Frontal cortex (tissue), 4 donors: ENCODE measurements at places on chromosomes 6 and 20.

DNA sequence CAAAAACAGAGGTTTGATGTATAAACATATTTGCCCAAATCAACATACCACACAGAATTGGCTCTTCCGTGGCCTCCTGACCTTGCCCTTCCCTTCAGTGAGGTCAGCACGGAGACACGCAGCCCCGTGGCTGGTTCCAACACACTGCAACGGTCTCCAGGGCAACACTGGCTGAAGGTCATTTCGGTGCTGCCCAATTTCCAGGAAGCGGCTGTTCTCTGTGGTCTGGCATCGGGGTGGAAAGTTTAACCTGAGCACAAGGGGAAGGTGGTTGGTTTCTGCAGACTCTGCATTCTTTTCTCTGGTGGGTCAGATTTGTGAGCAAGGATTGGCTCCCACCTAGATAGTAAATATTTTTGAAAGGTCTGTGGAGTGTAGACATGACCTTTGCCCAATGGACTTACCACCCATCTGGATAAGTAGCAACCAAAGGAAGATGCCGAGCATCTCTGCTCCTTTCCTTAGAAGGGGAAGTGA is 177.6 kb upstream of the PHACTR1 start:
- DNase-seq = no peak

- DNase-seq = no peak
Measured at GRCh38 chr20:44734938-44735337, 10.7 kb upstream of the KCNK15 start.

DNA sequence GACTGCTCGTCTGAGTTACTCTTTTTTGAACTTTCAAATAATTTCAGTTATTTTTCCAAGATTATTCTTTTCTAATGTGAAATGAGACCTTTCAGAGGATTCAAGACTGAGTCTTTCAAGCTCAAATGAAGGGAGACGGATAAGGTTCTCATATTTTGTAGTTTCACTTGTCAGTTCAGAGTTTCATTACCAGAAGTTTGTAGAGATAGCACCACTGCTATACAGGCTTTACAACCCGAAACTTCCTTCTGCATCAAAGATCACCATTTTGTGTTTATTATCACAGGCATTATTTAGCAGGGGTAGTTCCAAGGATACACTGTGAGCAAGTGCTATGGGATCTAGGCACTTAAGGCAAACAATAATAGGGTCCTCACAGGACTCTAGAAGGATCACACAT is 74.7 kb upstream of the EPHA7 start:
- DNase-seq = no peak

GRCh38 chr6:33248643-33248931 is 23.1 kb downstream of the VPS52 start:
- no peak for DNase-seq

DNA sequence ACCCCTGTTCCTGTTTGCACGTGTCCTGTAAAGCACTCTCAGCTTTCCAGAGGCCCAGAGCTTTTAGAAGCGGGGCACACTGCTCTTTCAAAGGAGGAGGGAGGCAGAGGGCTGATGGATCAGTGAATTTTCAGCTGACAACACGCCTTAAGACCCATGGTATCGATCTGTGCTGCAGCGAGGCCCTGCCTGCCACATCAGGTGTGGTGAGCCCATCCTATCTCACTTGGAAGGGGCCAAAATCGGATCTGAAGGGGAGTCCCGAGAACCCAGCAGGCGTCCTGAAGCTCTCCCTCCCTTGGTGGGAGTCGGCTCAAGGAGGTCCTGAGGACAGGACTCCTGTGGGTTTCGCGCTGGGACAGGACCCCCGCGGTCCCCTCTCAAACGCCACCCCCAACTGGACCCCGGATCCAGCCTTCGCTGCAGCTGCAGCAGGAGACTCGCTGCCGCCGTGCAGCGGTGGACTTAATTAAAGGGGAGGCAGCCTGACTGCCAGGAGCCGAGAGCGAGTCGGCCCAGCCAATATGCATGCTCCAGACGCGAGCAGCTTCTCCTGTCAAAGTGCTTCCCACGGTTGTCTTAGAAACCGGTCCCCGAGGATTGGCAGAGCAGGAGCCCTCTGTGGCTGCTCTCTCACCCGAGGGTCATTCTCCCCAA is 580.0 kb upstream of the ZNF337 start:
- DNase-seq = no peak

GRCh38 chr6:162019349-162019748 is 708.2 kb downstream of the PRKN start:
- DNase-seq = no peak

GRCh38 chr6:162416307-162416706 is 311.3 kb downstream of the PRKN start:
- no peak for DNase-seq

GRCh38 chr6:116090251-116090650 is 10.4 kb upstream of the NT5DC1 start:
- no peak for DNase-seq

- peak; percentile 4 for DNase-seq
Measured at GRCh38 chr6:123380257-123380656, 256.5 kb downstream of the TRDN start.

DNA sequence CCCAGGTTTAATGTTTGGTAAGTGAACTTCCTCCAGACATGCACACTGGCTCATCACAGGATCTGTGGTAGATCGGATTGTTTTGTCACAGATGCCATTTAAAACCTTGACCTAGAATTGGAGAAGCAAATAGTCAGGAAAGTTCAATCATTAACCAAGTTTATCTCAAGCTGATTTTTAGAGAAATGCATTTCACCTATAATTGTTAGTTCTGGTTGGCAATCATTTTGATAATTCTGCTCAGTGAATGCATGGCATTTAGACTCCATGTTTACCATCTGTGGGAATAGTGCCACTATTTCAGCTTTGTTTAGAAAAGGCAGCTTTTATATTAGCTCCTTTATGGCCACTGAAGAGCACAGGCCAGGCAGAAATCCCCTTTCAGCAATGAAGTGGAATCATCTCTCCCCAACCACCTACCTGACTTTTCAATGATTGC is 73.9 kb upstream of the IPCEF1 start:
- DNase-seq = no peak

DNA sequence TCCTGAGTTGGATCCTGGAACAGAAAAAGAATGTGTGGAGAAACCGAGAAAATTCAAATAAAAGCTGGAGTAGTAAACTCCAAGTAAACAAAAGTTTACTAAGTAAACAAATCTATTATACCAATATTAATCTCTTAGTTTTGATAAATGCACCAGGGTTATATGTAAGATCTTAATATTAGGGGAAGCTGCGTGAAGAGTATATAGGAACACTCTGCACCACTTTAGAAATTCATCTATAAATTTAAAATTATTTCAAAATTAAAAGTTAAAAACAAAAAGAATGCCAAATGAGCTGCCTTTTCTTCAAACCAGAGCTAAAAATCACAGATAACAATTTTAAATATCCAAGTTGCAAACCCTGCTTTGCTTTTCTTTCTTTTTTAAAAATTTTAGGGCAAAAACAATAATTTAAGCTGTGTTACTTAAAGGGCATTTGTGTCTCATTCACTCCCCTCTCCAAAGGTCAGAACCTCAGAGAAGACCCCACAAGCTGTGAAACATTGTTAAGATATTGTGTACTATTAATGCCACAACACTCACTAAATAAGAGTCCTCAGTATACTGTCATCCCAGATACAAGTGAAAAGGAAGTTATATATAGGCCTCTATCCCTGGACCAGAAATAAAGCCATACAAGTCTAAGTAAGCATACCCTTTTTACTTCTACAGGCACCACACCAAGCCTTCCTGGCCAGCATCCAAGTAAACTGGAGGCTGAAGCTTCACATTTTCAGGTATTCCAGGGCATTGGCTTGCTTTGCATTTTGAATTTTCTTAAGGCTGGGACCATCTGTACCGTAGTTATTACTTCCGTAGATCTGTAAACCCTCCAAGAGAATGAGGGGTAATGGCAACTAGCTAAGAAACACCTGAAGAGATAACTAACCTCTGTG is 7.0 kb downstream of the DNAAF9 start:
- no peak for DNase-seq

DNA sequence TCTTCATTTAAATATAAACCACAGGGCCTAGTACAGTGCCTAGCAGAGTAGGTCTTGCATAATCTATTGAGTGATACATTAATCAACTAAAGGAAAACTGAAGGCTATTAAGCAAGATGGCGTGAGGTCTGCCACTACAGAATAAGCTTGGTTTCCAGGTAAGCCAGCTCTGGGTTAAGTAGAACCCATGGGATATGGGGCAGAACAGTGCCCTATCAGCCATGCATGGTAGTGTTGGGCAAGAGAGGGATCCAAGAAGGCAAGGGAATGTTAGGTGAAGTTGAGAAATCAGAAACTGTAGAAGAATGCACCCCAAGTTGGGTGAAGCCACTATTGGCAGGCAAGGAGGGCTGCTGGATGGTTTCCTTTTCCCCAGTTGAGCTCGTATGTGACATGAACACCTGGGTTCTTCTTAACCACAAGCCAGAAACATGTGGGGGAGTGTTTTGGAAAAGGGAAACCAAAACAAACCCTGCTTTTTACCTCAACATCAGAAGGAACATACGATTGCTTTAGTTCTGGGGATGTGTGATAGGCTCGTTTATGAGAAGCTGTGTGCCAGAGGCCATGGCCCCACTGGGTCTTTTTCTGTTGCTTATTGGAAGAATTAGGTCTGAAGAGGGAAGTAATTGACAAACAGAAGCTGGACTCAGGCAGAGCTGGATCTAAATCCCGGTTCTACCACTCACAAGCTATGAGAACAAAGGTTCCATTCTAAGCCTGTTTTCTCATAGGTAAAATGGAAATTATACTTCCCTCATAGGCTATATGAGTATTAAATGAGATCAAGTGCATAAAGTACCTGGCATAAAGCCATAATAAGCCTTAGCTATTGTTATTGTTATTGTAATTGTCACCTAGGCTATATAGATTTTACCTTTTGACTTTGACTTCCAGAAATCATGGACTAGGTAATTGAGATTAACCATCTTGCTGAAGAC is 33.5 kb downstream of the NEDD9 start:
- no peak for DNase-seq
